HS-5 (cell line): ENCODE measurements at places on chromosomes 2 and 18.

GRCh38 chr2:26982102-26982742 is 11.8 kb downstream of the MAPRE3 start:
- no peak for DNase-seq

- no peak for DNase-seq
Measured at GRCh38 chr2:6945087-6945813, 28.0 kb downstream of the RNF144A start.

DNA sequence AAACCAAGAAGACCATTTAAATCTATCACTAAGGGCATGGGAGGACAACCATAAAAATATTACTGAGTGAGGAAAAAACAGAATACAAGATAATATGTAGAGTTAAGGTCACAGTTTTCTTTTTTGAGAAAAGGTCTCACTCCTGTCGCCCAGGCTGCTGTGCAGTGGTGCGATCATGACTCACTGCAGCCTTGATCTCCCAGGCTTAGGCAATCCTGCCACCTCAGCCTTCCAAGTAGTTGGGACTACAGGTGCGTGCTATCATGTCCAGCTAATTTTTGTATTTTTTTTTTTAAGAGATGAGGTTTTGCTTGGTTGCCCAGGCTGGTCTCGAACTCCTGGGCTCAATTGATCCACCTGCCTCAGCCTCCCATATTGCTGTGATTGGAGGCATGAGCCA is 24.0 kb downstream of the POLR1A start:
- DNase-seq: no peak

- DNase-seq: no peak
Measured at GRCh38 chr2:159551806-159552205, 64.5 kb downstream of the BAZ2B start.

GRCh38 chr2:189627789-189628188 is 33.5 kb upstream of the ASNSD1 start:
- DNase-seq: no peak

DNA sequence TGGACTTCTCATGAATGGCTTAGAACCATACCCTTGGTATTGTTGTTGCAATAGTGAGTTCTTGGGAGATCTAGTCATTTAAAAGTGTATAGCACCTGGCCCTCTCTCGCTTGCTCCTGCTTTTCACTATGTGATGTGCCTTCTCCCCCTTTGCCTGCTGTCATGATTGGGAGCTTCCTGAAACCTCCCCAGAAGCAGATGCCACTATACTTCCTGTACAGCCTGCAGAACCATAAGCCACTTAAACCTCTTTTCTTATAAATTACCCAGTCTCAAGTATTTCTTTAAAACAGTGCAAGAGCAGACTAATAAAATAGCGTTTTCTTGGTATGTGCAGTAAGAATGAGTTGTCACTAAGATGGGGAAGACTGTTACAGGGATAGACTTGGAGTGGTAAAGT is 31.6 kb downstream of the BAZ2B start:
- DNase-seq: no peak

DNA sequence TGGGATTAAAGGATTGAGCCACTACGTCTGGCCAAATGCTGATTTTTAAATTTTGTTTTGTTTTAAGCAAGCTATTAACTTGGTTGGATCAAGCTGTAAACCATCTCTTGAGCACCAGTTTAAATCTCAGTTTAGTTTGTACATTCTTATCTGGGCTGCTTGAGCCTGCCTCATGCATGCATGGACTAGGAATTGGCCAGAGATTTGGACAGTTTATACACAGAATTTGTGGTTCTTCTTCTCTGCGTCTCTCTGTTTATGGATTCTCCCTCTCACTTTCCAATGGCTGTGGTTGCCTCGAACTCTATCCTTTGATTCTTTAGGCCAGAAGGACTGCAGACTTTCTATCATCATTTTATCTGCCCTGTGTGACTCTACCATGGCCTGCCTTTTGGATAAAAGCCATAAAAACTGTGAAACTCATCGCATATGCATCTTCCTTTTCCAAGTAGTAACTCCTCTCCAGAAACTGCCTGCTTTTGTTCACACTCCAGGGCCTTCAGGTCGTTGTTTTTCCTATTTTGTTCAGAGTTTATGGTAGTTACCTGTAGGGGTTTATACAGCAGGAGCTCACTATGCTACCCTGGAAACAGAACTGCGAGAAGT is 32.5 kb upstream of the PLB1 start:
- no peak for DNase-seq

GRCh38 chr18:3172097-3172496 is 47.7 kb downstream of the MYOM1 start:
- DNase-seq: no peak

DNA sequence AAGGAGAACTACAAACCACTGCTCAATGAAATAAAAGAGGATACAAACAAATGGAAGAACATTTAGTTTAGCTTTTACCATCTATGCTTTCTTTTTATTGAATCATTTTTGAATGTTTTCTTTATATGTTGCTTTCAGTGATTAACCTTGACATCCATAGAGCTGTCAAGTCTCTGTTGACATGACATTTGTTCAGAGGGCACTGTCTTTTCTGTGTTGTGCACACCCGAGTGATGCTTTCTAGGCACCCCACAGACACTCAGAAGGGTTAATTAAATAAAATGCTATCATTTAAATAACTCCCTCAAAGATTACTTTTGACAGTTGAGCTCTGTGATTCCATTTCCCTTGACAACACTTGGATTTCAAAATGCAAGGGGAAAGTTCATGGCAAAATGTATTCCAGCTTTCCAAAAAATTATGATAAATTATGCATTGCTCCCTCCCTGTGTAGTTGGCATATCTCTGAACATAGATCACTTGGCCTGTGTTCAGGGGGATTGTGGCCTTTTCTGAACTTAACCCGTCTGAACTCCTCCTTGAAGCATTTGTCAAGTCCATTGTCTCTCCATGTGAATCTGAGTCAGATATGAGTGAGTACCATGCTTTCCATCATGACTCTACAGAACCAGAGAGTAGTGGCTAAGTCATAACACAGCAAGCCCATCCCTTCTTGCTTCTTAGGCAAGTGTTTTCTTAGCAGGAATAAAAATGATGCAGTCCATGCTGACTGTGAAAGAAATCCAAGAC is 372.6 kb downstream of the RPRM start:
- peak; percentile 82 for DNase-seq

- DNase-seq: no peak
Measured at GRCh38 chr2:164009756-164010337, 274.0 kb upstream of the FIGN start.

DNA sequence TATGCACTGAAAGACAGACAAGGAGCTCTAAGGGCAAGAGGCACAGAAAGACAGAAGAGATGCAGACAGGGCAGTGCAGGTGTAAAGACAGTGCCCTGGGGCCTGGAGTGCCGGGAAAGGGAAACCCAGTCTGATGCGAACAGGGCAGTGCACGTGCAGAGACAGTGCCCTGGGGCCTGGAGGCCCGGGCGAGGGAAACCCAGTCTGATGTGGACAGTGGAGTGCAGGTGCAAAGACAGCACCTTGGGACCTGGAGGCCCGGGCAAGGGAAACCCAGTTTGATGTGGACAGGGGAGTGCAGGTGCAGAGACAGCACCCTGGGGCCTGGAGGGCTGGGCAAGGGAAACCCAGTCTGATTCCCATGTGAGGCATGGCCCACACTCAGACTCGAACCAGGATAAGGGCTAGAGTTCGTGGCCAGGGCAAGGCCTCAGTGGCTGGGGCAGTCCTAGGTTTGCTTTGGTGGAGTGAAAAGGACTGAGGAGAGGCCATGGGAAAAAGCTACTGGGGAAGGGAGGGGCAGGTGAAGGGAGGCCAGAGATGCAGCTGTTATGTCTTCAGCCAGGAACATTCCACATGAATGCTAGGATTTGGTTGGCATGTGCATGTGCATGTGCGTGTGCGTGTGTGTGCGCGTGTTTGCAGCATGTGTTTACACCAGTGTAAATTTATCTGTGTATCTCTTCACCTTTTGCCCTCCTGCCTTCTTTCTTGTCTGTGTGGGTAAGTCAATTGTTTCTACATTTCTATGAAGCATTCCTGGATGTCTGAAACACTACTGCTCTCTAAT is 39.1 kb upstream of the DNMT3A start:
- no peak for DNase-seq

DNA sequence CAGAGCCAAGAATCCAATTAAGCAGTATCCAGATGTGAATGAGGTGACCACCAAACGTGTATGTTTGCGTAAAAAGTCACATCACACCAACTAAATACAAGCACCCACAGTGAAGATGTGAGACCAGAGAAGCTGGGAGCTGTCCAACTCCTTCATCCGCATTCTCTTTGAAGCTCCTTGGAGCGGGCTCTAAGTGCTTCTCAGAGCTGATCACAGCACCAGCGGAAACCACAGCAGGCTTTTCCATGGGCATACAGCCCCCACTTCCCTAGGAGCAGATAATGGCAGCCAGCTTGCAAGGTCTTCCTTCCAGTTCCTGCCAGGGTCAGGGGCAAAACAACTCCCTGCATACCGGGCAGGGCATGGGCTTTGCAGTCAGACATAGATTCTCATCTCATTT is 36.4 kb downstream of the REEP1 start:
- DNase-seq: no peak

DNA sequence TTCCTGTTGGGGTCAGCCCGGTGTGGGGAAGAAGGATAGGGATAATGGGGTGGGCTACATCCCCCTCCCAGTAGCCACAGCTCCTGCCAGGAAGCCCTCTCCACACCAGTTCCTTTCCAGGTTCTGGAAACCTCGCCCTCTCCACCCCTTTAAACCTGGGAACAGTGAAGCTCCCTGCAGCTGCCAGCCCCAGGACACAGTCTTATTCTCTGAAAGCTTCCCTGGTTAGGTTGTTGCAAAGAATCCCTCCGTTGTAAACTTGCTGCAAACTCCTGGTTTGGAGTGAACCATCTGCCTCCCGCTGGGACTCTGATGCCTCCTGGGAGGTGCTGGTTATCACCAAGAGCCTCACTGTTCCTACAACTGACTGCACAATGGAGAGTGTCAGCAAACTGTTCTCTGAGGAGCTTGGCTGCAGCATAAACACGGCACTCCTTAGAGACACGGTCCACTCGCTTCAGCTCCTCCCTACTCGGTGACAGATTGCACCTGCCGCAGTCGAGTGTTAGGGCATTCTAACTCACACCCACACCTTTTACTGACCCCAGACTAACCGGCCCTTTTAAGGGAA is 261.8 kb upstream of the RAB6C start:
- DNase-seq: no peak

GRCh38 chr2:28096421-28096820 is 205.9 kb downstream of the BABAM2 start:
- DNase-seq: no peak

DNA sequence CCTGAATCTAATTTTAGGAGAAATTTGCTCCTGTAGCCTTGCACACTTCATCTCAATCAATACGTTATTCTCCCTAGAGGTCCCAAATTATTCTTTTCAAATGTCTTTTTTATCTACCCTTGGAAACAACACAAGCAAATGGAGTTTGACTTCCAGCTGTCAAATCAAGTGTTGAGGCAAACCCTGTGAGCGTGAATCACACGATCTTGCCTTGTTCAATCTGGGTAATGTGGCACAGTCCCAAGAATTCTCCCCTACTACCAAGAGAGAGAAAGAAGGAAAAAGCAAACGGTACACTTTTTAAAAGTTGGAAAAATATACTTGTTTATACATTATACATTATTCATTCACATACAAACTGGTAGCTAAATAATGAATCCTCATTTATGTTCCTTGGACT is 2035.3 kb upstream of the CELF4 start:
- DNase-seq: no peak

- DNase-seq: no peak
Measured at GRCh38 chr2:26532301-26533250, 54.7 kb upstream of the OTOF start.

DNA sequence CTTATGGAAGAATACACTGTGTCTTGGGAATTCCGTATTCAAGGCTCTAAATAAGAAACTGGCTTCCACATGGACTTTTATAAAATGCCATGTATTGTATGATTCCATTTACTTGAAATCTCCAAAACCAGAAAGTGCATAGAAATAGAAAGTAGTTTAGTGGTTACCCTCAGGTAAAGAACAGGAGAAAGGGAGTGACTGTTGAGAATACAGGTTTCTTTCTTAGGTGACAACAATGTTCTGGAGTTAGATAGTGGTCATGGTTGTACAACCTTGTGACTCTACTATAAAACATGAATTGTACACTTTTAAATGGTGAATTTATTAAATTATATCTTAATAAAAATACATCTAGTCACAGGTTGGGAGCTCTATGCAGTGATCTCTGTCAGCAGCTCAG is 481.8 kb downstream of the SPAG16 start:
- no peak for DNase-seq

GRCh38 chr2:86628091-86628522 is 4.4 kb upstream of the RNF103 start:
- DNase-seq: no peak

GRCh38 chr2:202848813-202849212 is 22.8 kb downstream of the ICA1L start:
- no peak for DNase-seq

- no peak for DNase-seq
Measured at GRCh38 chr2:239654266-239654665, 253.4 kb upstream of the HDAC4 start.

GRCh38 chr18:35750929-35751328 is 169.4 kb downstream of the GALNT1 start:
- no peak for DNase-seq

- no peak for DNase-seq
Measured at GRCh38 chr2:17245906-17246305, 272.3 kb downstream of the RAD51AP2 start.

DNA sequence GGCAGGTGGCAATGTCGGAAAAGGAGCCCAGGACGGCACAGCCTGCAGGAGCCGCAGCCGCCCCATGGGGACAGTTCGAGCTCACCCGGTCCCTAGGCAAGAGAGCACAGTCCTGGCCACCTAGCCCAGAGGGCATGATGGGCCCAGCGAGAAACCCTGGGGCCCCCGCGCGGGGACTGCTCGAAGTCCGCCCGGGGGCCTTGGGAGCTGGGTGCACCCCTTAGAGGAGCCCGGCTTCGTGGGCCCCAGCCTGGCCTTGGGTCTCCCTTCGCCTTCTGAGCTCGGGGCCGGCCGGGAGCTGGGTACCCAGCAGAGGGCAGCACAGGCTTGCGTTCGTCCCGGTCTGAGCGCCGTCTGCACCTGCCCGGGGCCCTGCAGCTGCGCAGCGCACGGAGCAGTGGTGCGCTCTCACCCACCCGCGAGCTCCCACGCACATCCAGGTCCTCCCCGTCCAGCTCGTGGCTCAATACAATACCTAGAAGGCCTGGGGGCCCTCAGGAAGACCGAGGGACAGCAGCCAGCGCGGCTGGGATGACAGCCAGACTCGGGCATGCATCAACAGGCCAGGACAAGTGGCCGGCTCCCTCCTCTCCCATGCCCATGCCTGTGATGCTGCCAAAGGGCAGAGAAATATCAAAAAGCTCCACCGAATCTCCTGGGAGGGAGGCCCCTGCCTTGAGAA is 96.2 kb upstream of the ZNF532 start:
- no peak for DNase-seq

GRCh38 chr2:184689638-184690037 is 91.3 kb downstream of the ZNF804A start:
- peak; percentile 11 for DNase-seq
